ENCODE measurements at places on chromosomes 13 and 19.

DNA sequence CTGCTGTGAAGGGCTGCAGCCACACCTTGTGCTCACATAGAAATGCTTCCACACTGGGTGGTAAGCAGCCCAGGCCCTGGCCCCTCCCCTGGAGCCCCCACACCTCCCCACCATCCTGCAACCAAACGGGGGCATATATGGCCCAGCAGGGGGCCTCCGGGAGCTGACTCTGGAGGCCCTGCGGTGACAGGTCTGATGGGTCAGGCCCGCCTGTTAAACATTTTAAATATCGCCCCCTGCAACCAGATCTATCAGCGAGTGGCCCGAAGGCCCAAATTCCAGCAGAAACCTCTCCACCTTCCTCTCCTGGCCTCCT, 48.0 kb upstream of the KATNAL1 start:
- DNase-seq = no peak

DNA sequence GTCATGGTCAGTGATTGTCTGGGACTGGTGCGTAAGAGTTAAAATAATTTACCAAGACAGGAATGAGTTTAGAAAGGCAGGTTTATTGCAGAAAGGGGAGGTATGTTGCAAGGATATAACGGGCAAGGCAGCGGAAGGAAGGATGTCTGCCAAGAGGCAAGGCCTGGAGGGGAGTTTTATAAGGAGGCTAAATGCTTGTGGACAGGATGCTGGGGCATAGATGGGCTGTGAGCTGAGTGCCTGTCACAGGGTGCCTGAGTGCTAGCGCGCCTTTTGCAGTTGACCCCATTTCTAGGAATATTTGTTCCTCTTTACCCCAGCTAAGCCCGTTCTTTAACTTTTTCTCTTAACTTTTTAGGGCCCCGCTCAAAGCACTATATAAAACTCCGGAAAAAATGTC, 58.7 kb downstream of the TEX26 start:
- no peak for DNase-seq

DNA sequence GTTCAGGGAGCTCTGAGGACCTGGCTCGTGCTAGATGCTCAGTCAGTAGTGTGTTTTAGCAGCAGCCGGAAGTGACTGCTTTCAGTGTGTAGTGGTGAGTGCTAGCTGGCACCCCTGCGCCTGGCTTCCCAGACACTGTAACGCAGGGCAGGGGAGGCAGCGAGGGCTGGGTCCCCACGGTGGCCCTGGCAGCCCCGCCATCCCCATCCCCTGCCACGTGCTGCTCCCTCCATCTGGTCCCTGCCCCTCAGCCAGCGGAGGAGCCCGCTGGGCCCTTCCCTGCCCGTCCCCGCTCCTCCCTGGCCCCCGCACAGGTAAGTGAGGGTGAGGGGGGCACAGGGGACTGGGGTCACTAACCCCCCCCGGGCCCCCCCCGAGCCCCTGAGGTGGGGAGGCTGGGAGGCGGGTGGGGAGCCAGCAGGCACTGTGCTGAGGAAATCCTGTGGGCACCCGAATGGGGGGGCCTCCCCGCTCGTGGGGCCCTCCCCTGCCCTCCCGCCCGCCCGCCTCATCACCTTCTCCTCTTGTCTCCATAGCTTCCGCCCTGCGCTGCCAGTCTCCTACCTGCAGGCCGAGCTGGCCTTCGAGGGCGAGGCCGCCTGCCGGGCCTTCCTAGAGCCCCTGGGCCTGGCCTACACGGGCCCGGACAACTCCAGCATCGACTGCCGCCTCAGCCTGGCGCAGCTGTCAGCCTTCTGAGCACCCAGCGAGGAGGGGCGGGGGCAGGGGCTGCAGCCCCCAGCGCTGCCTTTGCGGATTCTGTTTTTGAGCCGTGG, 3.2 kb downstream of the LENG9 start:
- DNase-seq = no peak

DNA sequence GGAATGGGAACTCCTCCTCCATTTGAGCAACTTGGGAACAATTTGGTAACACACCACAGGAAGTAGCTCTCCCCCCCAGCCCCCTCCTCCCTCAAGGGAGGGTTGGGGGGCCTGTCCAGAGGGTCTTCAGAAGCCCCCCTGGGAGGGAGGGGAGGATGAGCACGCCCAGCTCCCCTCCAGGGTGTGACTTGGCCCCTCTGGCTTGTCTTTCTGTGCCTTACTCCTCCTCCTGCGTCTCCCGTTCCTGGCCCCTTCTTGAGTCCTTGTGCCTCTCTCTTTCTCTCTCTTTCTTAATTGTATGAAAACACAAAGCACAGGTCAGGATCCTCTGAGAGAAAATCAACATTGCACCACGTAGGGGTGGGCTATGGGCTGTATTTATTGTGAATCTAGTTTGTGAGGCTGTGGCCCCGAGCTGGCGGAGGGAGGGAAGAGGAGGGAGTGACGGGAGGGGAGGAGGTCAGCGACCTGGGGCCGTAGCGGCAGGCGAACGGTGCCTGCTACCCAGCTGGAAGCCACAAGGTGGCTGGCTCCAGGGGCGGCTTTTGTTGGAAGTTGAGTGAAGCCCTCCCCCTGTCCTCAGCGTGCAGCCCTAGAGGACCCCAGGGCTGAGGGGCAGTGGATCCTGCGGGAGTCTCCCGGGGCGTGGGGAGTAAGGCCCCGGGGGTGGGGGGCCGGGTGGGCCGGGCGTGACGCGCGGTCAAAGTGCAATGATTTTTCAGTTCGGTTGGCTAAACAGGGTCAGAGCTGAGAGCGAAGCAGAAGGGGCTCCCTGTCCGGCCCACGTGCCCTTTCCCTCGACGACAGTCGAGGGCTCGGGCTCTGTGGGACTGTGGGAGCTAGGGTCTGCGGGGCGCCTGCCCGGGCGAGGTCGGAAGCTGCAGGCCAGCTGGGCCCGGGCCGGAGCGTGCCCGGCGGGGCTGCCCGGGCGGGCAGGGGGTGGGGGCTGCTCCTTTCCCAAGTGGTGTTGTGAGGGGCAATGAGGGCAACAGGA, 6.4 kb downstream of the LYL1 start:
- peak; percentile 51 for DNase-seq

- no peak for DNase-seq
These were observed 577.2 kb downstream of the MYO16 start for GRCh38 chr13:109206616-109207015.

- DNase-seq = peak; percentile 77
These were observed 40.5 kb downstream of the MAU2 start for GRCh38 chr19:19361075-19361594.

GRCh38 chr19:57321116-57321515, 844 bp downstream of the ZNF543 start:
- DNase-seq = no peak

GRCh38 chr19:21434516-21434915, 37.6 kb downstream of the ZNF493 start:
- no peak for DNase-seq

- peak; percentile 47 for DNase-seq
These were observed 66.8 kb upstream of the RAP2A start for GRCh38 chr13:97367016-97367822.

- DNase-seq = no peak
These were observed 266.1 kb downstream of the TSHZ3 start for GRCh38 chr19:31083105-31083504.

- no peak for DNase-seq
These were observed 710.9 kb upstream of the SPRY2 start for GRCh38 chr13:81051873-81052272.

DNA sequence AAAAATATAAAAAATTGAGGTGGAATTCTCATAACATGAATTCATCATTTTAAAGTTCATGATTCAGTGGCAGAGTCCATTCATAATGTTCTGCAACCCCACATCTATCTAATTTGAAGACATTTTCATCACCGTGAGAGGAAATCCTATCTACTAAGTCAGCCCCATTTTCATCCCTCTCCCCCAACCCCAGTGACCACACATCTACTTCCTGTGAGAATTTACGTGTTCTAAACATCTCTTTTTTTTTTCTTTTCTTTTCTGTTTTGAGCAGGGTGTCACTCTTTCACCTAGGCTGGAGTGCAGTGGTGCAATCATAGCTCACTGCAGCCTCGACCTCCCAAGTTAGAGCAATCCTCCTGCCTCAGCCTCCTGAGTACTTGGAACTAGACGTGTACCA, 17.5 kb downstream of the ATCAY start:
- DNase-seq = no peak

DNA sequence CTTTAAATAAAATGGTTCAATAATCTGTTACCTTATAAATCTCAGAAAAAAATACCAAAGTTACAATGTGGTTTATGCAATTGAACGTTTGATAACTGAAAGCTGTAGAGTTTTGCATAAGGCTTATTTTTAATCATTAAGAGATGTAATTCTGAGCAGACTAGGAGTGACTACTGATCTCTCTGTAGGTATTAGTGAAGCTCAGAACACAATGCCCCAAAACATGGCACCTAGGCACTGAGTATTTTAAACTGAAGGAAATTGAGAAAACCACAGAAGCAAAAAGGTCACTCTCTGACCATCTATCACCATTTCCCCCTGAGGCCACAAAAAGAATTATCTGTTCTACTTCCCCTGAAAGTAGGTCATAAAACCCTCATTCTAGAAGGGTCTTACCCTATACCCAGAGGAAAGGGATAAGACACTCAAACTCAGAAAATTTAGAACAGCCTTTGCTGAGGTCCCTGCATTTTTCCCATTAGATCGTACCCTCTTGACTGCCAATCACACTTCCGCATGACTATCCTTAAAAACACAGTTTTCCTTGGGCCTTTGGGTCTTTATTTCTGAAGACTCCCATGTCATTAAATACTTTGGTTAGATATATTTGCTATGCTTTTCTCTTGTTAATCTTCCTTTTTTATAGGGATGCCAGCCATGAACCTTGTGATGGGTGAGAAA, 158.1 kb downstream of the PCDH9 start:
- DNase-seq = no peak

- no peak for DNase-seq
These were observed 600 bp upstream of the ZNF226 start for GRCh38 chr19:44164327-44164672.

DNA sequence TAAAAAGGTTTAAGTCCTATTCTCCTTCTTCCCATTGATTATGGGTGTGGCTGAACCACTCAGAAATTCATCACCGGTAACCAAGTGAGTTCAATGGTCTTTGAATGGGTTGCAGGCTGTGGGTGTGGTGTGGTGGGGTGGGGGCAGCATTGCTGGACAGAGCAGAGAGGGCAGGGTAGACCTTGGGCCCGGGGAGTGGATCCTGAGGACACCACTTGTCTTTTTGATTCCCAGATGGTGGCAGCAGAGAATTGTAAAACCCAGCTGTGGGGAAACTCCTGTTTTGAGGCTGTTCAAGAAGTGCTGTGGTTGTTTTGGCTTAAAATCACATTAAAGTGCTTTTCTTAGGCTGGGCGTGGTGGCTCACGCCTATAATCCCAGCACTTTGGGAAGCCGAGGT, 45.8 kb upstream of the RGCC start:
- no peak for DNase-seq

- DNase-seq = no peak
These were observed 19.2 kb upstream of the UQCR11 start for GRCh38 chr19:1624458-1624857.

DNA sequence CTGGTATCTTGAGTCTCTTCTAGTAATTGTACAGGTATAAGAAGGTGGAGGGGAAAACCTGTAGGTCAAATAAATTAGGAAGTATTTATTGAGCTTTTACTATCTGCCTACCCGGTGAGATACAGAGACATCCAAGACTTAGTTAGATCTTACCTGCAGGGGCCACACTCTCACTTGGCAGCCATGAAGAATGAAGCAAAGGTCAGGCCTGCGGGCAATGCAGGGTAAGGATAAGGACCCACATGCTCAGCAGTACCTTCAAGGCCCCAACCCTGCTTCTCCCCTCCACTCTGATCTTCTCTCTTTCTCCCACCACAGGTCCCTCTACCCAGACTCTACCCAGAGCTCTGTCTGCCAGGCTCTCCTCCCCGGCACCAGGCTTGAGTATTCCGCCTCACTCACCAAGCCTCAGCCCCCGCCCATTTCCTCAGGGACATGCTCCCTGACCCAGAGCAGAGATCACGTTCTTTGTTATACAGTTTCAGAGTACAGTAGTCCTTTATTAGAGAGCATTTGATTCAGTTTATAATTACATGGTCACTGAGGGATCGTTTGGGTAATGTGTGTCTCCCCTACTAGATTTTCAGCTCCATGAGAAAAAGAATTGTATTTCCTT, 18.9 kb upstream of the CLDN10 start:
- no peak for DNase-seq

DNA sequence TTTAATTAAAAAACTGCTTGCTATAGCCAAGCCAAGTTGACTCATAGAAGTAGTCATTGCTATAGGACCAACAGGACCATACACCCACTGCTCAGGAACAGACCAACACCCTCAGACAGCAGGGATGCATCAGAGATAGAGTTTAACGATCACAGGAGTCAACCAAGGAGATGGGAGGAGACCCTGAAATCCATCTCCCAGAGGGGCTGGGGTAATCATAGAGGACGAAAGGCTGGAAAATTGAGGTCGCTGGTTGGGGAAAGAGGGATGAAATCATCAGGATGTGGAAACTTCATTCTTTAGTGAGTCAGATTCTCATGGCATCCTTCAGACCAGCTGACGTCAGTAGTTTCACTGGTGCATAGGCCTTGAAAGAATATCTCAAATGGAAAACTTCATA, 160.4 kb upstream of the GPC6 start:
- no peak for DNase-seq

- no peak for DNase-seq
These were observed 401.7 kb upstream of the HTR2A start for GRCh38 chr13:47298506-47298905.

DNA sequence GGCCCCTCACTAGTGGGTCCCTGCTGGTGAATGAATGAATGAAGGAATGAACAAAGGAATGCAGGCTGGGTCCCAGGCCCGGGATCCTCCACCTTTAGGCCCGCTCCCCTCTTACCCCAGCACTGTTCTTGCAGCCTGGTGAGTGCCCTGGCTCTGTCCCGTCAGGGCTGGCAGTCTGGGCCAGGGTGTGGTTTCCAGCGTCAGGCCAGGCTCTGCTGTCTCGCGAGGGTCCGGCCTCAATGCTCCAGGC, 317 bp downstream of the LYL1 start:
- no peak for DNase-seq

DNA sequence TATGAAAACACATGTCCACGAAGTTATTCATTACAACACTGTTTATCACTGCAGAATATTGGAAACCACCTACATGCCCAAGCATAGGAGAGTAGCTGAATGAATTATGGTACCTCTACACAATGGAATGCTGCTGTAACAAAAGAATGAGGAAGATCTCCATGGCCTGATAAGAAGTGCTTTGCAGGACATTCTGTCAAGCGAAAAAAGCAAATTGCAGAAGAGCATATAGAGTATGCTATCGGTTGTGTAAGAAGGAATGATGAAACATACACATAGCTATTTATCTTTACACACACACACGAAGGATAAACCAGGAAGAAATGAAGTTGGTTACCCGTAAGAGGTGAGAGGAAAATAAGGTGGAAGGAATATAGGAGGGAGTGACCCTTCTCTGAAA, 37.5 kb upstream of the CEACAM20 start:
- DNase-seq = no peak

GRCh38 chr19:15584541-15585115, 30.4 kb upstream of the CYP4F8 start:
- peak; percentile 67 for DNase-seq

DNA sequence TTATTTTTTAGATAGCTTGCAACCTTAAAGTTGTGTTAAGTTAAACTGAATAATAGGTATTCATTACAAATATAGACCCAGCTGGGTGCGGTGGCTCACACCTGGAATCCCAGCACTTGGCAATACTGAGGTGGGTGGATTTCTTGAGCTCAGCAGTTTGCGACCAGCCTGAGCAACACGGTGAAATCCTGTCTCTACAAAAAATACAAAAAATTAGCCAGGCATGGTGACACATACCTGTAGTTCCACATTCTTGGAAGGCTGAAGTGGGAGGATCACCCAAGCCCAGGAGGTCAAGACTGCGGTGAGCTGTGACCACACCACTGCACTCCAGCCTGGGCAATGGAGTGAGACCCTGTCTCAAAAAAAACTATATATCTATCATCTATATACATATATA, 386.5 kb downstream of the PCDH17 start:
- DNase-seq = no peak

Measured in uterus (tissue), 4 donors.